Skin of body (tissue), 3 donors: ENCODE measurements at places on chromosomes 1 and 21. TPM values are rescaled to one million over a fixed set of nuclear protein-coding genes. Genes with fewer than 3 reads are reported as not detected.
A peak's percentile ranks its signal among the peaks of the same experiment; 100 is the strongest.

- no peak for DNase-seq
These were observed 96.7 kb upstream of the GNG4 start for GRCh38 chr1:235746245-235746644.

GRCh38 chr1:36585569-36586548 lies 103.1 kb upstream of the CSF3R start:
- no peak for DNase-seq

DNA sequence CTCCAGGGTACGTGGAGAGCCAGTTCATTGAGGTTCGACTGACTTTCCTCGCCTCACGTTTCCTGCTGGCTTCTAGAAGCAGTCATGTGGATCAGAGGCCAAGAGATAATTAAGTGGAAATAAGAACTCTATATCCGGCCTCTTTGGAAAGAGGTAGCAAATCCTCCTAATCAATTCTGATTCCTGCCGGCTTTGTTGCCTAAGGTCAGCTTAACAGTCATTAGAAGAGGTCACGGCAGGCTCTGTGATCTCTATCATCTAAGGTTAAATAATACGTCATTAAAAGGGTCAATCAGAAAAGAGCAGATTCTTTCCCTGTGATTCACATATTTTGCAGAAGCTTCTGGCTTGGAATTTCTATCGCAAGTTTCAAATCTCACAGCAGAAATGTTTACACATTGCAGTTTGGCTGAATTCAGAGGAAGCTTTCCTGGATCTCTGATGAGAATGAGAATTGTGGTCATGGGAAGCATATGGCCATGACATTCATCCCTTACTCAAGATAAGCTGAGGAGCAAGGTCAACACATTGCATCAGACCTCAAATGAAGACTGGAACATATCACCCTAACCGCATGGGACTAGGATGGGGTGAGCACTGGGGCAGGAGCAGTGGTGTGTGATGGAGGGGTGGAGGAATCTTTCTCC lies 189.4 kb downstream of the PBX1 start:
- peak; percentile 71 for DNase-seq

GRCh38 chr21:14121719-14122118 lies 89.0 kb downstream of the LIPI start:
- DNase-seq: no peak

- no peak for DNase-seq
These were observed 306.4 kb downstream of the HHAT start for GRCh38 chr1:210635108-210635507.

GRCh38 chr1:224791362-224791941 lies 138.0 kb upstream of the DNAH14 start:
- DNase-seq: no peak

DNA sequence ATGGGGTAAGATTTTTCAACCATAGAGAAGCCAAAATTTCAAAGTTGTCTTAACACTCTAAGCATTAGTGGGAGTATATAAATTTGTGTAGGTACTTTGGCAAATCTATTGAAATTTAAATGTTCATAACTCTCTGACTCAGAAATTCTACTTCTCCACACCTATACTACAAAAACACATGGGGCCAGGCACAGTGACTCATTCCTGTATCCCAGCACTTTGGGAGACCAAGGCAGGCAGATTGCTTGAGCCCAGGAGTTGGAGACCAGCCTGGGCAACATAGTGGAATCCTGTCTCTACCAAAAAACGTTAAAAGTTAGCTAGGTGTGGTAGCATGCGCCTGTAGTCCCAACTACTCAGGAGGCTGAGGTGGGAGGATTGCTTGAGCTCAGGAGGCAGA lies 41.3 kb upstream of the RAVER2 start:
- DNase-seq: no peak

- DNase-seq: no peak
These were observed 165.8 kb downstream of the AK5 start for GRCh38 chr1:77447669-77448068.

DNA sequence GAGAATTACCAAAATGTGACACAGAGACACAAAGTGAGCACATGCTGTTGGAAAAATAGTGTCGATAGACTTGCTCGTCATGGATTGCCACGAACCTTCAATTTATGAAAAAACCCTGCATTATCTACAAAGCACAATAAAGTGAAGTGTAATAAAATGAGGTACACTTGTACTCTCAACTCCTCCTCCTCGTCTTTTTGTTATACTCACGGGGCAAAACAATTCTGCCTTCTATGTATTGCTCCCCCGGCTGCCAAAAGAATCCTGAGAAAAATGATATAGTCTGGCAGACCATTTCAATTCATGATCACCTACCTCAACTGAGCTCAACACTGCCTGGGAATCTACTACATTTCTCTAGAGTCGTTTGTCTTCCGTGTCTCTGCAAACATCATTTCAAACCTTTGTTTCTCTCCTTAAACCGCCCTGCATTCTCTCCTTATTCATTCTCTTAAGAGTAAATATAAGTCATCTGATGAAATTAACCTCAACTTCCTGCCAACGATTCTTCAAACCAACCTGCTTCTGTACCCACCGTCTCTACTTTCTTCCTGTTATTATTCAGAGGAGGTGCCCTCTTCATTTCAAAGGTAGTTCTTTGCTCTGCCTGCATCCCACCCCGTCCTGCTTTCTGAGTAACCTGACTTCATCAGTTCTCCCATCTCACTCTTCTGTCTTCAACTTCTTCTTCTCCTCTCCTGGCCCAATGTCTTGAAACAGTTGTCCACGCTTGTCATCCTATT lies 12.9 kb upstream of the IL19 start:
- DNase-seq: no peak

DNA sequence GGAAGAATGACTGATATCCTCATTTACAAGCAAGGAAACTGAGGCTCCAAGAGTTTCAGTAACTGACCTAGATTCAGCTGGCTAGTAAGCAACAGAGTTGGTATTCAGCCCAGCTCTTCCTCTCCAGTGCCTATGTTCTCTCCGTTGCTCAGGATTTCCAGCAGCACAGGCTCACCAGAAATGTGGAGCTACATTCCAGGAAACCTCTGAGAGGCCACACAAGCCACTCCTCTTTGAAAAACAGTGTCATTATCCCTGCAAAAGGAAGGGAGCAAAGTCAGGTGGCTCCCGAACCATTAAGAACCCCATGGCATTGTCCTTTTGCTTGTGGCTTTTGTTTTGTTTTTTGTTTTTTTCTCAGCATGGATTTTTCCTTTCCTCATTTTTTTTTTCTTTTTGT lies 40.6 kb upstream of the DUSP10 start:
- DNase-seq: no peak

DNA sequence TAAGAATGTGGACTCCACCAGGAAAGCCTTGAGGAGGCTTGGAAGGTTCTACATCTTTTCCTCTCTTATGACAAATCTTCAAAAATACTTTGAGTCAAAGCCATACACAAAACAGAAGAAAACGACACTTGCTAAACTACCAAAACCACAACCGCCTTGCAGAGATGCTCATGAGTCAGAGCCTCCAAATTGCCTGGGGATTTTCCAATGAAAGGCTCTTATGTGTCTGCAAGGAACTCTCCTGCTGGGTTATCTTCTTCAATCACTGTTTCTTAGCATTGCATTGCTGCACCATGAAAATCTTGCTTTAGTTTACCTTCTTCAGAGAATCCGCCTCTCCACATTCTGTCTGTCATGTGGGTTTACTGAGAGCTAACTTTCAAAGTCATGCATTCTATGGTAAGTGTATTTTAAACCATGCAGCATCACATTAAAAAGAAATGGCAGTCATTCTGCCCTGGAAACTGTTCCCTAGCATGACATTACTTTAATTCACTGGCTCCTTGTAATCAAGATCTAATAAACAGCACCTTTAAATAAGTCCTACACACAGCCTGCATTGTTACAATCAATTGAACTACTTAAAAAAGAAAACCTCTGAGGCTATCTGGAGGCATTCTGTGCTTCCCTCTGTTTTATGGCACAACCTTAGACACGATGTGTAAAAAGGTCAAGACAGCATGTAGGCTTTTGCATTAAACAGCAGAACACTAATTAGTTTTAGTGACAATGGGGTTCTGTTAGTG lies 210.0 kb upstream of the FOXD3 start:
- no peak for DNase-seq

DNA sequence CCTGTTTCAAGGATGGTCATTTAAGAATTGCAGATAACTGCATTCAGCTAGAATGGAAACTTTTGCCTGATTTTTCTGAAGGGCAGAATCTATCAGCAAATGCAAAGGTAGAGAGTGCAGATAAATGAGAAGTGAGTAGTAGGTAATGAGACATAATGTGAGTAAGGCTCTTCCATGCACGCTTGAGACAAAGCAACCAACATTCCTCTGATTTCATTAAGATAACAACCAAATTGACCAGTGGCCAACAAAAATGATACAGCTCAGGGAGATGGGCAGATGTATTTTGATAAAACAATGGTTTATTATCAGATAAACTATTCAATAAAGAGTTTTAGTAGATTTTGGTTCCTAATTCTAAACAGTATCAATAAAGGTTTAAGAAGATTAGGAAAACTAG lies 404.4 kb upstream of the PBX1 start:
- DNase-seq: no peak

GRCh38 chr1:209095627-209096595 lies 487.6 kb upstream of the CAMK1G start:
- no peak for DNase-seq

GRCh38 chr21:41167348-41168342 lies at the start of gene BACE2:
TSS of gene BACE2 (plus strand) at chr21:41168160. CDS start at chr21:41168264, 104 bp downstream.
- DNase-seq: peak; percentile 72

- DNase-seq: no peak
These were observed 1.6 kb upstream of the SRSF4 start for GRCh38 chr1:29183287-29183686.

- no peak for DNase-seq
These were observed 37.1 kb upstream of the SLC30A10 start for GRCh38 chr1:219965285-219966070.

GRCh38 chr1:156148216-156148615 lies 5.2 kb upstream of the SEMA4A start:
- DNase-seq: no peak

DNA sequence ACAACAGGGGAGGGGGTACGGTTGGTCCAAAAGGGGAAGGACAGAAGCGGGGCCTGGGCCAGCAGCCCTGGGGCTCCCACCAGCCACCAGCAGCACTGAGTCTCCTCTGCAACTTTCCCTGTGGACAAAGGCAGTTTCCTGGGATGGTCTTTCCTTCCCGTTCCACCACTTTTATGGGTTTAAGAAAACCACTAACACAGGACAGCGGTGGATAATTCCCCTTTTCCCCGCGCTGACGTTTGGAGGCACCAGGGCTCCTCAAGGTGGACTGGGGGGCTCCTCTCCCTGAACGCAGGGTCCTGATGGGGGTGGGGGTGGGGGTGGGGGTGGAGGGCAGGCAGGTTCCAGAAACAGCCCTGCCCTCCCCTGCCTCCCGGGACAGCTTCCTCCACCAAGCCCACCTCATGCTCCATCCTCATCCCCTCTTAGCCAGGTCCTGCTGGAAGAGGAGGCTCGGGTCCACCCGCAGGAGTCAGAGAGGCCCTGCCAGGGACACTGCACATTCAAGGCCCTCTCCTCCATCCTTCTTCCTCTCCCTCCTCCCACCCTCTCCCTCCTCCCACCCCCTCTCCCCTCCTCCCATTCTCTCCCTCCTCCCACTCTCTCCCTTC lies 4.8 kb upstream of the COL6A1 start:
- DNase-seq: no peak

DNA sequence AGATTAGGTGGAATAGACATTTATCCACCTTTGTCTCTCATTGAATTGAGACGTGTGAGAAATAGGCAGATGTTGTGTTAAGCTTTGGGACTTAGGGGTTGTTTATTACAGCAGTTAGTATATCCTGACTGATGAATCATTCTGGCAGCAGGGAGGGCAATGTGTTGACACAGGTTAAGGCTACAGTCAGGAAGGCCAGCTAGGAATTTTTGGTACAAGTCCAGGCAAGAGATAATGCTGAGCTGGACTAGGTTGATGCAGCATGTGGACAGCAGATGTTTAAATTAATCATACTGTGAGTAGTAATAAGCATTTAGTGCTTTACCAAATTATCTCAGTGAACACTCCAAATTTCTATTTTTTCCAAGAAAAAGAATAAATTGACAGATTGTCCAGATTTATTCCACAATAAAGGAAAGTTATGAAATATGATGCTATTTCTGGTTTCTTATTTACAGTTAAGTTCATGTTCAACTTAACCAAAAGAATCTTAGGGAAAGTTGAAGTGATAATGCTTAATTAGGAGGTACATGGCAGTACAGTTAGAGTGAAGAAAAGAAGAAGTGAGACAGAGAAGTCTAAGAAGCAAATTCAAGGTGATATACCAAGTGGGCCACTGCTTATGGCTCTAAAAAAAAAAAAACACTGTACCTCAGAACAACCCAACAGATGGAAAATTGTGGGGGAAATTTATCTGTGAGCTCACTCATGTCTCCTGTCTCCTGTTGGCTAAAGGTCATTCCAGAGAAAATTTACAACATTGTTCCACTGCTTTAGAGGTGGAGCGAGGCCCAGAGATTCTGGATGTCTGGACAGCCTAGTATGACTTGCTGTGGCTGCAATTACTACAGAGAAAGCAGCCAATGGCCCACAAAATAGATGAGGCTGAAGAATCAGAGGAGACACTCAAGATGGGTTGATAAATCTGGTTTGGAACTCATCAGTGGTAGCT lies 102.7 kb upstream of the C21orf91 start:
- DNase-seq: peak; percentile 91

GRCh38 chr1:204426971-204427701 lies 15.5 kb upstream of the PPP1R15B start:
- DNase-seq: no peak

- DNase-seq: no peak
These were observed 19.6 kb downstream of the UBE4B start for GRCh38 chr1:10052347-10052746.

GRCh38 chr1:243345205-243345604 lies 89.4 kb downstream of the SDCCAG8 start:
- no peak for DNase-seq

DNA sequence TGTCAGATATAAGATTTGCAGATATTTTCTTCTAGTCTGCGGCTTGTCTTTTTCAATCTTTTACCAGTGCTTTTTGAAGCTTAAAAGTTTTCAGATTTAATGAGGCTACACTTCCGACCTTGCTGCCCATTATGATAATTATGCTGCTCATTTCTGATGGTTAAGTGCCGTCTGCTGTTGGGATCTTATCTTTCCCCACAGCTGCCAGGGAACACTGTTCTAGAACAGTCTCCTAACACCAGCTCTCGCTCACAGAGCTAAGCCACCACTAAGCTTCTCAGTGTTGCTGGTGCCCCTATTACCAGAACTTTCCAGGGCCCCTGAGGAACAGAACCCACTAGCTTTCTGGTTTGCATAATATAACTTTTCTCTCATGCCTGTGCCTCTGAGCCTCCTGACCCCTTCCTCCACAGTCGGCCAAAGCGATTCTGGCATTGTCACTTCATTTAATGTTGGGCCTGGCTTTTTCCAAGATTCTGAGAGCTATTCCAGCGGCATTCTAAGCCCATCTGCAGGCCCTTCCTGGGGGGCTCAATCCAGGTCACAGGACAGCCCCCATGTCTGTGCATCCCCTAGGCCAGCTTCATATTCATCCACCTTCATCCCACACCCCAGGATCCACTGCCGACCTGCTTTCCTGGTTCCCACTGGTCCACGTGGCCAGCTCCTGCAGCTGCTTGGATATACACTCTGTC lies 237.0 kb downstream of the PTPRU start:
- DNase-seq: no peak

Gene ABCG1
- 19.2 TPM for total RNA-seq

Gene RAB25
- total RNA-seq: 31.7 TPM

Gene CR1L
- 1.6 TPM for total RNA-seq

Gene RHD
- 2.3 TPM for total RNA-seq

Gene OLFML2B
- total RNA-seq: 25.3 TPM

Gene RCSD1
- 13.0 TPM for total RNA-seq

Gene PRAMEF9
- not detected for total RNA-seq

Gene TTC22
- 3.6 TPM for total RNA-seq

Gene IGFN1
- 3.6 TPM for total RNA-seq

Gene DCDC2B
- not detected for total RNA-seq

Gene ZNF124
- 54.8 TPM for total RNA-seq

Gene LCE1D
- 1.4 TPM for total RNA-seq

Gene LRRC39
- total RNA-seq: 35.4 TPM
